ENCODE measurements at places on chromosomes 16 and 17.
A peak's percentile ranks its signal among the peaks of the same experiment; 100 is the strongest.

GRCh38 chr16:54135361-54136275 is 151.0 kb downstream of the IRX3 start:
- no peak for DNase-seq

- no peak for DNase-seq
Observed at GRCh38 chr17:73157521-73157890, 7.3 kb upstream of the SSTR2 start.

DNA sequence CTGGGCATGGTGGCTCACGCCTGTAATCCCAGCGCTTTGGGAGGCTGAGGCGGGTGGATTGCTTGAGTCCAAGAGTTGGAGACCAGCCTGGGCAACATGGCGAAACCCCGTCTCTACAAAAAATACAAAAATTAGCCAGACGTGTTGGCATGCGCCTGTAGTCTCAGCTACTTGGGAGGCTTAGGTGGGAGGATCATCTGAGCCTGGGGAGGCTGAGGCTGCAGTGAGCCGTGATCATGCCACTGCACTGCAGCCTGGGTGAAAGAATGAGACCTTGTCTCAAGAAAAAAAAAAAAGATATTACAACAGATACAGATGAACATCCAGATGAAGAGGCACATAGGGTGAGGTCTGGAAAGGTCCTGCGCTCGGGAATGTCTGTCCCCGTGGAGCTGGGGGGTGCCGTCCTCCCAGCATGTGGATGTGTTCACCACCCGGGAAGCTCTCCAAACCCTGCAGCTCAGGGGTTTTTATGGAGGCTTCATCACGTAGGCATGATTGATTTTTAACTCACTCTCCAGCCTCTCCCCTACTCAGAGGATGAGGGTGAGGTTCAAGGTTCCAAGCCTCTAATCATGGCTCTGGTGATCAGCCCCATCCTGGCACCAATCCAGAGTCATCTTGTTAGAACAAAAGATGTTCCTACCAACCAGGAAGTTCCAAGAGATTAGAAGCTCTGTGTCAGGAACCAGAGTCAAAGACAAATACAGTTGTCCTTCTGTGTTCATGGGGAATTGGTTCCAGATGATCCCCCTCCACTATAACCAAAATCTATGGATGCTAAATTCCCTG is 85.0 kb upstream of the DNAJA2 start:
- no peak for DNase-seq

GRCh38 chr17:59277031-59277430 is 54.4 kb upstream of the YPEL2 start:
- DNase-seq, result no peak

GRCh38 chr17:4506175-4506813 is 7.6 kb downstream of the SPNS2 start:
- no peak for DNase-seq

DNA sequence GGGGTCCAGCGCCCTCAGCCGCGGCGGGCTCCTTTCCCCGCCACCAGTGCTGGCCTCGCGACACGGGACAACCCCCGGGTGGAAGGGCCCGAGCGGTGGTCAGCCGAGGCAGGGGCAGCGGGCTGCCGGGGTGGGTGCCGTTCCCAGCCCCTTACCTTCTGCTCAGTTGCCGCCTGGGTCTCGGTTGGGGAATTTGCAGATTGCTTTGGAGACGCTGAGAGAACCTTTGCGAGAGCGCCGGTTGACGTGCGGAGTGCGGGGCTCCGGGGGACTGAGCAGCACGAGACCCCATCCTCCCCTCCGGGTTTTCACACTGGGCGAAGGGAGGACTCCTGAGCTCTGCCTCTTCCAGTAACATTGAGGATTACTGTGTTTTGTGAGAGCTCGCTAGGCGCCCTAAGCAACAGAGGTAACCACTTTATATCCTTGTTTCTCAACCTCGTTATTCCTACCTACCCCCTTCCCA is 381 bp downstream of the CTNS start:
- DNase-seq, result no peak

GRCh38 chr16:84132527-84133285 is 12.3 kb downstream of the HSDL1 start:
- DNase-seq, result no peak

GRCh38 chr16:66422366-66422765 is 4.7 kb upstream of the BEAN1 start:
- DNase-seq, result no peak

GRCh38 chr17:7922845-7923628 is 6.6 kb downstream of the KCNAB3 start:
- peak; percentile 73 for DNase-seq

DNA sequence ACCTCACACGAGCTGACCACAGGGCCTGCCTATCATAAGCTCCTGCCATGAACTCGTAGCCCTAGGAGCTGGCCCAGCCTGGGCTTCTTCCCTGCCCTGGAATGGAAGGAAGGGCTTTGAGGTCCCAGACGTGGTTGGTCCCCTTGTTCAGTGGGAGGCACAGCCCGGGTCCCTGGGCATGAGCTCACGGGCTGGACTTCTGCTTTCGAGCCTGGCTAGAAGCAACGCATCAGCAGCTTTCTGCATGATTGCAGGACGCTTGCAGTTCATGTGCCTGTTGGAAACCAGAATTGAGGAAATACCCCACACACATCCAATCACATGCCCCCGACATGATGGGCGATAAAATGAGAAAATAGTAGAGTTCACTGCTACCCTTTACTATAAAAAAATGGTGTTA is 293.3 kb downstream of the MAF start:
- no peak for DNase-seq

DNA sequence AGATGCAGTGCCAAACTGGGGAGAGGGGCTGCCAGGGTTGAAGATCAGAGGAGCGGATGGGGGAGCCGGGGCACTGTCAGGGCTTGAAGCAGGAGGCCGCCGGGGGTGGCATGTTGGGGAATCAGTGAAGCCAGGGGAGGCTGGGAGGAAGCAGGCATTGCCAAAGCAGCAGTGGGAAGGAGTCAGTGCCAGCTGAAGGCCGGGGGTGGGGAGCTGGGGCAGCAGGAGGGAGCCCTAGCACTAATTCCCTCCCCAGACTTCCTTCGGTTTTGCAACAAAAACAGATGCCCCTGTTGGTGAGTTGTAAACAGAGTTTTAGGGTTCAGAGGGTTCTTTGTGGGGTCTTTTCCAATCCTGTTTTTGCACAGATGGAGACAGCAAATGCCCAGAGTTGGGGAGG is 10.9 kb upstream of the TAC4 start:
- DNase-seq, result no peak

DNA sequence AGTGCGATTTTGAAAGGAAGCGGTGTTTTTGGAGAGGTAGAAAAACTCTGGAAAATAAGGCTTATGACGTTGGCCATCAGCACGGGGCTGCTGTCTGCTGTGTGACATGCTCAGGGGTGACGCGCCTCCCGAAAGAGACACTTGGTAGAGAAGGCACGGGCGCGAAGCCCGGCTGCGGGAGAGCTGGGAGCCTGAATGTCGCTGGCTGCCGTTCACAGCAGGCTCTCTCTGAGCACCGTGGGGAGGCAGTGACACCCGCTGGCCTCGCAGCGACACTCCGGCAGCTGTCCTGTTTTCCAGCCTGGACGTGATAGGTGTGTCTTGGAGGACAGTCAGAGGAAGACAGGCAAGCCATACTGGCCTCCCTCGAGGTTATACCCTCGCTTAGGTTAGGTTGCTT is 759.1 kb upstream of the RBFOX1 start:
- no peak for DNase-seq

DNA sequence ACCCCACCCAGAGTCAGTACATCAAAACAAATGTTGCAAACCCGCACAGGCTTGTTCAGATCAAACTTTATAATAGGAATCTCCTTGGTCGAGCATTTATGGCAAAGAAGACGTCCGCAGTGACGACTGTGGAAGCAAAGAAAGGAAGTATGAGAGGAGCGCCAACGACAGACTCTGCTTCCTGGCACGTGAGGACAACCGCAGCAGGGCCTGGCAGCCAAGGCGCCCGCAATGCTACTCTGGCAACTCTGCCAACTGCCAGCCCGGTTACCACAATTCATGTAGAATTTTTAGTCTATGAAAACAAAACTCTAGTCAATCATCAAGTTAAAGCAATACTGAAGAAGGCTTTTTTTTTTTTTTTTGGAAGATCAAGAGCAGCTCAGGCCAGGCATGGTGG is 24.8 kb downstream of the CYB5D2 start:
- no peak for DNase-seq

- no peak for DNase-seq
Observed at GRCh38 chr17:12745486-12745885, 43.8 kb upstream of the ARHGAP44 start.

- DNase-seq, result no peak
Observed at GRCh38 chr17:82865774-82866395, 26.1 kb upstream of the ZNF750 start.

DNA sequence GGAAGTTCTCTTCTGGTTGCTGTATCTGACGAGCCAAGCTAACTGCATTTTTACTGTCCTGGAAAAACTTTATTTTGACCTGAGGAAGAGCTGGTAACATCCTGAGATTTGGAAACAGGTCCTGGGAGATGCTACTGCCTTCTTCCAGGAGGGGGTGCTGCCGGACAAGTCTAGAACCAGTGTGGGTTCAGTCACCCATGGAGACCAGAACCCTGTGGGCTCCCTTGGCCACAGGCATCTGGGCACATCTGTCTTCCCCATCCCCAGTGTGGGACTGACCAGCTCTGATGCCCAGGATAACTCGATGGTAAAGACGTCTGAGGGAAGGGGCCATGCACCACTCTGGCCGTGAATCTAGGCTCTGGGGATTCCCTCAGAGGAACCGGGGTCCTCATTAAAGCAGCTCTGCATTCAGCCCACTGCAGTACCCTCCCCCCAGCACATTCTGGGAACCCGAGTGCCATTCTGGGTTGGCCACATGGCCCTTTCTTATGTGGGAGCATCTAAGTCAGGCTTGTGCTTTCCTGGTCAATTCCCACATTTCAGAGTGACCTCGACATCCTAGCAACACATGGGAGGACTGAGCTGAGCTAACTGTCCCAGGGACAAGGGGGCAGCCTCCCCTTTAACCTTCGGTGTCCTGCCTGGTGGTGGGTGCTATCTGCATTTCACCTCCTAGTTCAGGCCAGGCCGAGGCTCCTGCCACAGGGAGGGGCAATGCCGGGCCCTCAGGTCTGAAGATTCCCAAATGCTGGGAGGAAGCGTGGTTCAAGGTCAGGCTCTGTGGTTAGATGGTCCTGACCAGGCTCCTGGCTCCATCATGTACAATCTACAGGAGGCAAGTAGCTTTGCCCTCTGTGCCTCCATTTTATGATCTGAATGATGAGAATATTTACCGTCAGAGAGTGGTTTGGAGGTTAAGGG is 6.4 kb downstream of the C16orf86 start:
- no peak for DNase-seq

DNA sequence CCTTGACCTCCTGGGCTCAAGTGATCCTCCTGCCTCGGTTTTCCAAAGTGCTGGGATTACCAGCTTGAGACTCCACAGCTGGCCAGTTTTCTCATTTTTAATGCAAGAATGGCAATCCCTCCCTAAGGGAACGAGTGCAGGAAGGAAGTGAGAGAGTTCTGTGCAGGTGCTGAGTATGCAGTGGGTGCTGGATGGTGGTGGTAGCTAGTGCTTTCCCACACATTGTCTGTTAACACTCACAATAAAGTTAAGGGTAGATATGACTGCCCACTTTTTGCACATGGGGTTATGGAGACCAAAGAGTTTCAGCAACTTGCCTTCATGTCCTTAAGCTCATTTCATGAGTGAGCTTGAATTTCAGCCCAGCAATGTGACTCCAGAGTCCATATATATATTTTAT is 18.5 kb downstream of the RGS9 start:
- no peak for DNase-seq

DNA sequence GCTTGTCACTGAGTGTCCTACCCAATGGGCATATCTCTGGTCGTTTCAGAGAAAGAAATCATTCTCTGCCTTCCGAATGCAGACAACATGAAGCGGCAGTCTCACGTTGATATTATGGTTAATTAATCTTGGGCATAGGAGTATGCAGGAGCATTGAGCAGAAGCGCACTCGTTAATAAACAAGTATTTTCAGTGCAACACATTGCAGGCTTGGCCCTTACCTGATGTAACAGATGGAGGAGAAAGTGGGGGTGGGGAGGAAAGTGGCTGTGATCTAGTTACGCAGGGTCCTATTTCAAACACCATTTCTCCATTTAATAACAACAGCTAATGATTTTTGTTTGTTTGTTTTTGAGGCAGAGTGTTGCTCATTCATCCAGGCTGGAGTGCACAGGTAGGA is 414.0 kb upstream of the RBFOX1 start:
- no peak for DNase-seq

- DNase-seq, result no peak
Observed at GRCh38 chr17:69326377-69327059, 415 bp downstream of the ABCA5 start.

- DNase-seq, result no peak
Observed at GRCh38 chr16:14101415-14101814, 30.3 kb downstream of the MRTFB start.

GRCh38 chr17:78748048-78748729 is 33.9 kb downstream of the CYTH1 start:
- no peak for DNase-seq

- no peak for DNase-seq
Observed at GRCh38 chr17:27951872-27952271, 58.7 kb upstream of the LYRM9 start.

DNA sequence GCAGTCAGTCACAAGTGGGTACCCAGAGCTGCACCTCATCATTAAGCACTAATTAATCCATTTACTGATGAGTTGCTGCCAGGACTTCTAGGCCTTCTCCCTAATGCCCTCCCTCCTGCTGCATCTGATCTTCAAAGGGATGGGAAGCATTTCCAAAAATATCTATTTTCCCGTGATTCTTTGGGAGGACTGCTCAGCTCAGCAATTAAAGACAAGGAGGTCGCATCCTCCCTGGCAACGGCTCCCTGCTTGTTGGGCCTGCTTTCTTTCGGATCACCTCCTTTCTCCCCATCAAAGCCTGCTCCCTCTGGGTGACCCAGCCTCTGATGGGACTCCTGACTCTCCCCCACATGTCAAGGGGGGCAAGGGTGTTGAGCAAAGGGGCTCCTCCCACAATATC is 26.0 kb upstream of the SPPL2C start:
- no peak for DNase-seq

Data from stimulated activated CD4-positive, alpha-beta T cell treated with anti-CD3 and anti-CD28 coated beads, TNF-alpha, amount 100 ng/mL, for 4 hours (primary cell).